Fibroblast of skin of scalp (primary cell): ENCODE measurements at places on chromosomes 6 and 20.
A peak's percentile ranks its signal among the peaks of the same experiment; 100 is the strongest.

- no peak for DNase-seq
Observed at GRCh38 chr6:30168741-30169140, 5.4 kb downstream of the TRIM15 start.

DNA sequence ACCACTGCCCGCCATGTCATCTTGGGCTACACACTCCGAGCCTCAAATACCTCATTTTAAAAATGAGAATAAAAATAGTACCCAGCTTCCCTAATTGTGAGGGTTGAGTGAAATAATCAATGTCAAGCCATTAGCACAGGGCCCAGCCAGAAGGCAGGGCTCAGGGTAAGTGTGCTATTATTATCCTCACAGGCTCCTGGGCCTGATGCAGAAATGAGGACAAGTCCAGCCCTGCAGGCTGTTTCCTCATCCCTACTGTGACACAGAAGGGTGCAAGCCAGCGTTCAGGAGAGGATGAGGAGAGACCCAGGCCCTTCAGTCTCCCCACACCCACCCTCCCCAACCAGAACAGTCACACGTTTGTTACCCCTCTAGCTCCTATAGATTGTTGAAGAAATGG lies 4.0 kb downstream of the DLK2 start:
- no peak for DNase-seq

- peak; percentile 18 for DNase-seq
Observed at GRCh38 chr20:8803065-8803464, 265.8 kb upstream of the PLCB4 start.

DNA sequence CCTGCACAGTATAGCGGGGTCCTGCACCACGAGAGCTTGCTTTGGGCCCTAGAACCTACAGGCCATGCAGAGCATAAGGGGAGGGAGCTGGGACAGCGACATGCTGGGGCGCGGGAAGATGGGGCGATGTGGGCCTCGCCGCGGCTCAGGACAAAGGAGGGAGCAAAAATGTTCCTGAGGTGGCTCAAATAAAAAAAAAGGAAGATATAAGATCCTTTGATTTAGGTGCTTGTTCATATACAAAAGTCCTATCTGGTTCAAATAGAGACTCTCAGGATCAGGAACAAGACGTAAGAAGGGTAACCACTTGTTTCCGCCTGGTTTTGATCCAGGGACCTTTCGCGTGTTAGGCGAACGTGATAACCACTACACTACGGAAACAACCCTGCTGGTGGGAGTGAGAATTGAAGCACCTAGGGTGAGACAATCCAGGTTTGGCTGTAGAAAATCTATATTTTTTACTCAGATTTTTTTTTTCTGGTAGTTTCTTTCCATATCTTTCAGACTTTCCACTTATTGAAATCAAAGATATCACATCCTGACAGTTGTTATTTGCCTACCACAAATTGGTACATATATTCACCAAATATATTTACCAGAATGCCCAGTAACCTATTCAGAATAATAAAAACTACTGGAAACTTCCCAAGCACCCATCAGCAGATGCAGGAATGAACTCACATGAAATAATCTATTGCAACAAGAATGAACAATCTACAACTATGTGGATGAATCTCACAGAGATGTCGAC lies 177.9 kb upstream of the ZNF184 start:
- peak; percentile 61 for DNase-seq

DNA sequence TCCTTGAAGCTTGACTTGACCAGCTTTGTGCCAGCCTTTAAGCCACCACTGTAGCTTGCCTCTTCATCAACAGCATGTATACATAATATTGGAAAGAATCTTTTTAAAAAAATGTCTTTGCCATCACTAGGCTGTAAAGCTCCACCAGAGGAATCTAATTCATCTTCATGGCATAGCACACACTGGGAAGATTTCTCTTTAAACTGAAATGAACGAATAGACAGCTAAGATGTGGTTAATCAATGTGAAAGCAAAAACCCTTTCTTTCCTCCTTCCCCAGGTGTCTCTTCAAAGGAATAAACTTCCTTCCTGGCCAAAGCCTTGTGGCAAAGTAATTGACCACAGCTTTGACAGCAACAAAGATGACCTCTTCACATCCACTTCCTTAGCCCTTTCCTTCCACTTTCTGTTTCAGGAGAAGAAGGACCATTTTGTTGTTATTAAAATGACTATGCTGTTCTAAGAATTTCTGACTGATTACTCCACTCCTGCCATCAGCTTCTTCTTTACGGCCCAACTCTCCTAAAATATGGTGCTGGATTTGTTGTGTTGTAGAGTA lies 428.7 kb upstream of the SOX4 start:
- DNase-seq: peak; percentile 3

- no peak for DNase-seq
Observed at GRCh38 chr6:162697872-162698403, 29.6 kb downstream of the PRKN start.

GRCh38 chr6:1385129-1386037 lies 4.0 kb upstream of the FOXF2 start:
- DNase-seq: no peak

DNA sequence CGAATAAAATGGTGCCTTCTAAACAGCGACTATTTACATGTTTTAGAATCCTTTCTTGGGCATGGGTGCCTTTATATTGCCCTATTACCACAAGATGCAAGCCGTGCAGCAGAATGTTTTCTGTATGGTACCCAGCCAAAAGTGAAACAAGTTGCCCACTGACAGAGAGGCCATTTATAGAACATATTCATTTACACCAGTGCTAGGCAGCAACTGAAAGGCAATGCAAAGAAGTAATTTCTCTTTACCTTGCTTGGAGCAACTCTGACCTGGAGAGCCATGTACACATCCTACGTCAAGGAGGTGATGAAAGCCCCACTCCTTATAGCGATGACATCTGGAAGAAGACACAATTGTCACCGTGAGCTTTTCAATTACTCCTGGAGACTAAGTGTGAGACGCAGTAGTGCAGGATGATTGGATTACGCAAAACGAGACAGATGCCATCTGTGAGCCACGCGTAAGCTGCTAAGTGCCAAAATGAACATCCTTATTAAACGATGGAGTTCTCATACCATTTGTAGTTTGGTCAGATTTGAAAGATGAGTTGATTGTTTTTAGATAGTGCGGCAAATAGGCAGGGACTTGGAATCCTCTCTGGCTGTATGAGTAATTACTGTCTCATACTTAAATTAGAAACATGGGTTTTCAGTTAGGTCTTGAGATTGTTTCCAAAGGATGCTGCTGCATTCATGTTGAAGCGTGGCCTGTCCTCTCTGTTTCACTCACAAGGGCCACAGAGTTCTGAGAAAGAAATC lies at the start of gene TMEM244:
TMEM244 (minus strand) TSS at position 408 of the 758 bp plus-strand sequence; CDS start at position 281, 127 bp downstream.
- DNase-seq: peak; percentile 80

DNA sequence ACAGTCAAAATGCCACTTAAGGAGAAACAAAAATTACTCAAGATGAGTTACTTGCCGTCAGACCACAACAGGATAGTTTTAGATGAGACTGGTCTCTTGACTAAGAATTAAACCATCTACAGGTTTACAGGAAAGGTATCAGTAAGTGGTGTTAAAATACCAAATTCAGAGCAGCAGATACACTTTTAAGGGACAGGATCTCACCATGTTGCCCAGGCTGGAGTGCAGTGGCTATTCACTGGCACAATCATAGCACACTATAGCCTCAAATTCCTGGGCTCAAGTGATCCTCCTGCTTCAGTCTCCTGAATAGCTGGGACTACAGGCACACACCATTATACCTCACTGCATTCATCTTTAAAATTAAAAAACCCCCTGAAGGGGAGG lies 4.7 kb downstream of the MCCD1 start:
- DNase-seq: no peak

GRCh38 chr6:15408758-15409157 lies 162.9 kb downstream of the JARID2 start:
- no peak for DNase-seq

DNA sequence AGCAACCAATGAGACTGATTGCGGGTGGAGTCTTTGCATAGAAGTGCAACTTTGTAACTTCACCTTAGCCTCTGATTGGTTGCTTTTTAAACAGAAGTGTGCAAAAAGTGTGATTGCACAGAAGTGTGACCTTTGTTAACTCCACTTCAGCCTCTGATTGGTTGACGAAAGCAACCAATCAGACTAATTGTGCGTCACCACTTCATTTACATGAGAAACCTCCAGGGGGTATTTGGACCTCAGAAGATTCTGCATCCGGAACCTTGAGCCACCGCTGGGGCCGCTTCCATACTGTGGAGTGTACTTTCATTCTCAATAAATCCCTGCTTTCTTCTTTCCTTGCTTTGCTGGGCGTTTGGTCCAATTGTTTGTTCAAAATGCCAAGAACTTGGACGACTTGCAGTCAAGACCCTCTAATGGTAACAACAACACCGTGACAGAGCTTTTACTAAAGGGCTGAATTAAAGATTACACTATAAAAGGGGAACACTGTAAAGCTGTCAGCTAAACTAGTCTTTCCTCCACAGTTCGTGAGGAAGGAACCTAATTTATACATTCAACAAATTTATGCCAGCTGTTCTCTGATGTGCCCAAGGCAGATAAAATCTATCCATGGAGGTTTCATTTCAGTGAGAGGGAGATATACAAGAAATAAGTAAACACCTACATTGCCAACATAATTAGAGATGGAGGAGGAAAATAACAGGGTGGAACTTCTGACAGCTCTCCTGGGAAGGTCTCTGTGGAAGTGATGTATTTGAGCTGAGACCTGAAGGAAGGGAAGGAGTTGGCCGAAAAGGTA lies 1.4 kb upstream of the HECA start:
- DNase-seq: no peak

- DNase-seq: no peak
Observed at GRCh38 chr20:54292185-54292584, 84.3 kb downstream of the PFDN4 start.

DNA sequence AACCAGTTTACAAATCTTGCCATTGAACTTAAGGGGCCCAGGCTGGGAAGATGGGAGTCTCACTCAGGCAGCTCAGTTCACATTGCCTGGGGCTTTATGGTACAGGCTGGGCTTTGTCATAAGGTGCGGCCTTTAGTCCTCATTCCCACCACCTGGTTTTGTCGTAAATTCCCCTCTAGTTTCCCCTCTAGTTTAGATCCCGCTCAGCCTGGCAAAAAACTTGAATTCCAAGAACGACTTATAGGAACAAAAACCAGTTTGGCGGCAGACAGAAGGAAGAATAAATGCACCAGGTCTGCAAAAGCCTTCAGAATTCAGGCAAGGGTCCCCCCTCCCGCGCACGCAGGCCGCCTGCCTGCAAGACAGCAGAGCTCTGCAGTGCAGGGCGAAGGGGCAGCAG lies 4.1 kb downstream of the BMP7 start:
- DNase-seq: no peak

- no peak for DNase-seq
Observed at GRCh38 chr6:146739696-146740095, 140.9 kb downstream of the ADGB start.

GRCh38 chr20:46087161-46087560 lies 2.6 kb downstream of the NCOA5 start:
- no peak for DNase-seq

DNA sequence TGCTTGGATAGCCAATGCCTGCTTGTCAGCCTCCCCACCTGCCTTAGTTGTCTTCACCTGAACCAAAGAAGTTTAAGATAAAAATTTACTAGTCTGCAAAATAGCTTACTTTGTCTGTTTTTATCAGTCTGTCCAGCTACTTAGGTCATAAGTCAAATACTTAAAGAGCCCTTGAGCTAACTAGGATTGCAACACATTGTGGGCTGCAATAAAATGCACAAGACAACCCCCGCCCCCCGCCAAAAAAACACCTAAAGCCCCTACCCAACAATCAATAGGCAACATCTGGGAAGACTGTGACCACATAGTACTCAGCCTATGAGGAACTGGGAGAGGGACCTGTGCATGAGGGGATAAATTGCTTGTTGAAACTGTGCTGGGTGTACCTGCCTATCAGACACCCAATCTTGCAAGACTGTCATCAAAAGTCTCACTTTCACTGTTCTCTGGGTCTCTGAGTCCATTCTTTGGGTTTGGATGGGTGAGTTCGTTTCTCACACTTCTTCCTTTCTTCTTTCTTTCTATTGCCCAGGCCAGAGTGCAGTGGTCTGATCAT lies 27.3 kb upstream of the ABCC10 start:
- no peak for DNase-seq

GRCh38 chr6:16822529-16822928 lies 61.3 kb upstream of the ATXN1 start:
- no peak for DNase-seq

DNA sequence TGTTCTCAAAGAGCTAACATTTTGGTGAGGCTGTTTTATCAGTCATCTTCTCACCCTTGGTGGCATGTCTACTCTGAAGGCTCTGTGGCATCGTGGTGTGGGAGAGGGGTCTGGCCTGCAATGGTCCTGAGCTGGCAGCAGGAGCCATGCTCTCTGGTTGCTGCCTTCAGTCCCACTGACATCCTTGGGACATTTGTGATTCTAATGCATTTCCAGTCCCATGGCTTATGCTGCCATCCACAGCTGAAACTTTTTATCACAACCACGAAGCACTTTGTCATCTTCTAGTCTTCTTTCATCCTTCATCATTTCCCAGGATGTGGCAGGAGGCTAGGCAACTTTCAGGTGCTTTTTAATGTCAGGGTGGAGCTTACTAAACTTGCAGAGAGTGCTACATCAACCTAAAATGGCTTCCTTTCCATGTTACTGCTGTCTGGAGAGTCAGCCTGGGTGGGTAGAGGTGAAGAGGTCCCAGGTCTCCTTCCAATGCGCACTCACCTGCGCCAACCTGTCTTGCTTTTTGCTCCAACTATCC lies 77.1 kb downstream of the GPR63 start:
- DNase-seq: no peak

- DNase-seq: no peak
Observed at GRCh38 chr6:133528566-133528965, 287.4 kb downstream of the EYA4 start.

DNA sequence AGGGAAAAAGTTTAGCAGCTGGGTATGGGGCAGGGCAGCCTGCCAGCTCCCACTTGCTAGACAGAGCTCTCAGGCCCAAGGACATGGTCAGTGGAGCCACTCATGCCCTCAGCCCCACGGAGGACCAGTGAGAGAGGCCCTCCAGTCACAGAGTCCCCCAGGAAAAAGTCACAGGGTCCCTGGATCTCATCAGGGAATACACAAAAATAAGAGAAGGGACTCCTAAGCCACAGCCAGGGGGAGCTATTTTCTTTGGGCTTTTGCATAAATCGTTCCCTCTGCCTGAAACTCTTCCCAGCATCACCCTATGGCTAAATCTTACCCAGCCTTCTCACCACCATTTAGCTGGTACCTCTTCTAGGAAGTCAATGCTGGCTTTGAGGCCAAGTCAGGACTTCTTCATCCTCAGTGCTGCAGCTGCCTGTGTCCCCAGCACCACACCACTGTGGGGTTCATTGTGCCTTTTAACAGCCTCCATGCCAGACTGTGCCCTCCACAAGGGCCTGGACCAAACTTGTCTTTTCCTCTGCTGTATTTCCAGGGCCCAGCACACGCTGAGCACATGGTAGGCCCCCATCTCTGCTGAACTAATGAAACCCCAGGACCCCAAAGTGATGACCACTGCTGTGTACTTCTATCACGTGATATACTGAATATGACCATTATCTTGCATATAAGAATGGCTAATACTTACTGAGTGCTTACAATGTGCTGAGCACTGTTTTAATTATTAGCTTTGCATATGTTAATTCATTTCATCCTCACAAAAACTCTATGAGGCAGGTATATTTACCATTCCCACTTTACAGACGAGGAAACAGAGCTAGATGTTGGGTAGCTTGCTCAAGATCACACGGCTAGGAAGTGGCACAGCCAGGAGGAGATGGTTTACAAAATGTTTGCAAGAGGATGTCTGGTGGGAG lies 2.0 kb downstream of the ZNF335 start:
- DNase-seq: peak; percentile 67
